ENCODE measurements at places on chromosomes 5 and 9.
A peak's percentile ranks its signal among the peaks of the same experiment; 100 is the strongest.

GRCh38 chr9:136799854-136800657, 3.9 kb downstream of the CCDC183 start:
- DNase-seq: peak; percentile 44

GRCh38 chr9:88536951-88537760, 2.2 kb downstream of the NXNL2 start:
- peak; percentile 21 for DNase-seq

GRCh38 chr9:128146591-128147120, 2.6 kb upstream of the LCN2 start:
- DNase-seq: no peak

DNA sequence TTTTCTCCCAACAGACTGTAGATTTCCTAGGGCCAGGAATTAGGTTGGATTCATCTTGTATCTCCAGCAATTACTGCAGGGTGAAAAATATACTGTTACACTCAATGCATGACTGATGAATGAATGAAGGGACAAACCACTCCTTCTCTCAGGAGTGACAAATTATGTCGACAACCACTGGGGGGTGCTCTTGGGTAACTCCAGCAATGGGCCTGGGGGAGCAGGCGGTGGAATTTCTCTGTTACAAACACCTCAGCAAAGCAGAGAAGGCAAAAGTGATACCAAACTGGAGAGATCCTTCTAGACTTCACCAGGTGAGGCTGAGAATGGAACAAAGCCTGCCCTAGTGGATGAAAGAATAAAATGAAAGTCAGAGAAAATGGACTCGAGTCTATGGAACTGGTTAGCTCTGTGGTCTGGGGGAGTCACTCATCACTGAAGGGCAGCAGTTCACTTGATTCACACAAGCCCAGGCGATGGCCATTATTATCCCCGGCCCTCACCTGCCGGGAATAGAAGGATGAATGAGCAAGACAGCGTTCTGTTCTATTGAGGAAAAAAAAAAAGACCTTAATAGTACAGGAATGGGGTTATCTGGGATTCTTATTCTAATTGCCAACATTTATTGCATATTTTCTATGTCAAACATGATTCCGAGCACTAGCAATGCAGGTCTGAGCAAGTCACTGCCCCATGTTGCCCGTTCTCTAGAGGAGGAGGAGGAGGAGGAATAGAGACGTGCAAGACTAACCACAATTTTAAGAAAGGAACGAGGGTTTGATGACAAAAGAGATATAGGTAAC, 341.1 kb downstream of the ASTN2 start:
- DNase-seq: no peak

GRCh38 chr5:78895616-78896015, 89.5 kb downstream of the ARSB start:
- no peak for DNase-seq

DNA sequence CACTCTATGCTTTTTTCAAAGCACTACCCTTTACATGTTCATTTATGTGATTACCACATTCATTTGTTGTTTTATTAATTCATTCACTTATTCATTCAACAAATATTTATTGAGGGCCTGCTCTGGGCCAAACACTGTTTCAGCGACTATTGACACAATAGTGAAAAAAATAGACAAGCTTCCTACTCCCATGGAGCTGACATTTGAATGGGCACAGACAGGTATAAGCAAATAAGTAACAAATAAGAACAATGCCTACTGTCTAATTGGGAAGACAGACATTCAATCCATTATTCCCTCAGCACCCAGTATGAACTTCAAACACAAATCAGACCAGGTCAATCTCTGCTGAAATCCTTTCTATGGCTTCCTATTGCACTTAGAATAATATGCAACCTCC, 156.9 kb upstream of the NR3C1 start:
- no peak for DNase-seq

DNA sequence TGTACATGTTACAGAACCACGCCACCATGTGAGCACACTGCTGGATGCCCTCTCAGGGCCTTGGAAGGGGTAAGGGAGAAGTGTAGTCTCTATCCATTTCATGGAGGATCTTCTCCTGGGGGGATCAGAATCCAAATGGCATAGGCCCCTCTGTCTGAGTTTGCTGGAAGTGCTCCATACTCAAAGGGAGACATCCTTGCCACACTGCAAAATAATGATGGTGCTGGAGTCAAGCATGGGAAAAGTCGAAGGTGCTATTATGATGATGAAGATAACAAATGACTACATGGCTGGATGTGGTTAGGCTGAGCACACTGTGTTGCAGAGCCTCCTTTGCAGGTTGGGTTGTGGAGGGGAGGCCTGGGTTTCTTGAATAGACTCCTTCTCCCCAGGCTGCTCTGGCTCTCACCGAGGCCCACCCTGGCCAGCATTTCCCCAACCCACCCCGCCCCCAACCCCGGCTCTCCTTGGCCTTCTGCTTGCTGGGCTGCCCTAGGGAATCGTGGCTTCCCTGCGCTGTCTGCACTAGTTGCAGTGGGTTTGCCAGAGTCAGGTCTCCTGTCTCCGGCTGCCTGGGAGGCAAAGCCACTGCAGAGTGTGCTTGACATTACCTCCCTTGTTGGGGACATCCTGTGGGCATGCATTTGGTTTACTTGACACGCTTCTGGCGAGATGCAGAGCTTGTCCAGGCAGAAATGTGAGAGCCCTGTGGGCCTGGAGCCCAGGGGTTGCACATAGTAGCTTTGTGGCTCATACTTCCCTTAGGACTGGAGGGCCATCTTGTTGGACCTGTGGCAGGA, 3.0 kb downstream of the MVB12B start:
- DNase-seq: no peak

- peak; percentile 68 for DNase-seq
Measured at GRCh38 chr9:32486839-32487562, 39.0 kb downstream of the RIGI start.

DNA sequence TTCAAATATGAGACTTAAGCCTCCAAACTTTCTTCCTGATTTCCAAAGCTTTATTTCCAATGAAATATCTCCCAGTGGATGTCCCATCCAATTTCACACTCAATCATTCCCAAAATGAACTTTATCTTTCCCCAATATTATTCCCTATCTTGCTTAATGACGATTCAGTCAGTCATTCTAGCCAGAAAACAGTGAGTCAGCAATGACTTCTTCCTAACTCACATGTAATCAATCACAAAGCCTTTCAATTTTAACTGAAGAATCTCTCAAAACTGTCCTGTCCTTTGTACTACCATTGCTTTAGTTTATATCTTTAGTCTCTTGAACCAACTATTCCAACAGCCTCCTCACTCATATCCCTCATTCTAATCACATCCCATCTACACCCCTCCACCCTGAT, 34.9 kb downstream of the NSA2 start:
- DNase-seq: peak; percentile 16

DNA sequence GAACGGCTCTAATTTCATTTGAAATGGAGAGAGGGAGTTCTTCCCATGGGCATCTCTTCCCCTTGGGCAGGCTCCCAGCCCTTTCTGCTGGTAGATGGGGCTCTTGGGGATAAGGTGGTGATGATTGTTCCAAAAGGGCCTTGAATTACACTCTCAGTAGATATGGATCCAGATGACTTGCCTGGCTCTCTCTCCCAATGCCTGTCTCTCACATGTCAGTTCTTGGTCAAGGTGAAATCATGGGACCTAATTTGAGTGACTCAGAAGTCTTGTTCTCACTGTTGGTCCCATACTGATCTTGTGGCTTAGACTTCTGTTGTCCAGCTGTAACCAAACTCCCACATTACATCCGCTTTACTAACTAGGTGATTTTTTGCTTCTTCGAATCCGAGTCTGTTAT, 317.0 kb upstream of the RFX3 start:
- DNase-seq: no peak

GRCh38 chr5:88702332-88702731, 180.7 kb downstream of the MEF2C start:
- no peak for DNase-seq

DNA sequence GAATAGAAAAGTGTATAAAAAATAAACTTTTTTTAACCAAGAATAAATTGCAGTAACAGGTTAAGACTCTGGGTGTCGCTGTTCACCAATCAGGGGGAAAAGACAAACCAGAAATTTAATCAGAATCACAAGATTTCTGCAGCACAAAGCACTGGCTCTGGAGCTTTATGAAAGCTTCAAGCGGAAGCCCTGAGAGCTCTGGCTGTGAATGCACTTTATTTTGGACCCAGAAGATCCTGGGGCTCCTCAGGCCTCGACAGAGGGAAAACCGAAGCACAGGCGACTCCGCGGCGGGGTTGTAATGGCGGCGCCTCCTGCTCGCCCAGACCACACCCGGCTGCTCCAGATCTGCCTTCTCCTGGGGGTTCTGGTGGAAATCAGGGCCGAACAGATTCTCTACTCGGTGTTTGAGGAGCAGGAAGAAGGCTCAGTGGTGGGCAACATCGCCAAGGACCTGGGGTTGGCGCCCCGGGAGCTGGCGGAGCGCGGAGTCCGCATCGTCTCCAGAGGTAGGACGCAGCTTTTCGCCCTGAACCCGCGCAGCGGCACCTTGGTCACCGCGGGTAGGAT, at the start of gene PCDHGA4:
PCDHGA4 (plus strand) TSS at position 122 of the 570 bp plus-strand sequence; CDS start at position 209, 87 bp downstream.
- no peak for DNase-seq

DNA sequence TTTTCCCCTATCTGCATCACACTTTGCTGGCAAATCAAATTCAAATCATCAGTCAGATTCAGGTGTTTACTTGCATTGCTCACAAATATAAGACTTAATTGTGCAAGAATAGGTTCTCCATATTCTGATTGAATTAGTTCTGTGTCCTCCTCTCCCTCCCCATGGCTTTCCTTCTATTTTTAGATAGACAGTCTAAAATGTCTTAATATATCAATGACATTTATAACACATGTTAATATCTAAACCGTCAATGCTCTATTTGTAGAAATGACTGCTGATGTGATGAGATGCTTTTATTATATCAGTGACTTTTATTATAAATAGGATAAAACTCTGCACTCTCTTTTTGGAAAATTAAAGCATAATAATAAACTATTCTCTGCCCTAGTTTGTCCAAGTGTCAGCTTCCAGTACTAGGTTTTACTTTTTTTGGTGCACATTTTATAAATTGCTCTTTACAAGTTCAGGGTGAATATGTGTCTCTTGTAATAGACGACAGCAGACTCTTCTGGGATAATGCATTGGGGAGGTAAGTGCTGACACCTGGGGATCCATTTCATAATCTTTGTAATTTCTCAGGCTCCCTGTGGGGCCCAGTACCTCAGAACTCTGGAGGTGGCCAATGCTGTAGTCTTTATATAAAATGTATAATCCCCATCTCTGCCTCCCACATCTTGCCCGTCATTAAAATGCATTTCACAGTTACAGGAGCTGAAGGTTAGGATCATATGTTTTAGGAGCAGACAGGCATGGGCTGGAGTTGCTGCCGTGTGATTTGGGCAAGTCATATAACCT, 321.5 kb downstream of the BRINP1 start:
- DNase-seq: no peak

DNA sequence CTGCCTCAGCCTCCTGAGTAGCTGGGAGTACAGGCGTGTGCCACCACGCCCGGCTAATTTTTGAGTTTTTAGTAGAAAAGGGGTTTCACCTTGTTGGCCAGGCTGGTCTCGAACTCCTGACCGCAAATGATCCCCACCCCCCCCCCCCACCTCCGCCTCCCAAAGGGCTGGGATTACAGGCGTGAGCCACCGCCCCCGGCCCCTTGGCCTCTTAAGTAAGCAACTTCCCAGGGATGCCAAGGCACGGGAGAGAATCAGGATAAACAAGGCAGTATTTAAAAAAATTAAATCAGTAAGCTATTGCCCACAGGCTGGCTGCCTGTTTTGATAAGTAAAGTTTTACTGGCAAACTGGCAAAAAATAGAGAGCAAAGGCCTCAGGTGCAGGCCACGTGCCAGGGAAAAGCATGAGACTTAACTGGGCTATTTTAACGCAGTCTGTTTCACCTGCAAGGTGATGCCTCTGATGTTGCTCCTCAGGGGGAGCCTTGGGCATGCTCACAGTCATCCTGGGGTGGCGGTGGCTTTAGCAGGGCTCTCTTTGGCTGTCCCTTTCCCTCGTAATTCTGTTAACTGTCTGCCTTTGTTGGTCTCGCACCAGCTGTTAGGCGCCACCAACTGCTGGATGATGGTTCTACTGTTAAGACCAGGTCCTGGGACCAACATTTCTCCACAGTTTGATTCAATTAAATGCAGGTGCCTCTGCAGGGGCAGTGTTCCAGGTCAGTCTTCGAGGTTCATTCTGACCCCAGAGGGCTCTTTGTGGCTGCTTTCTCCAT, 19.4 kb upstream of the RNF130 start:
- DNase-seq: peak; percentile 33

- no peak for DNase-seq
Measured at GRCh38 chr9:12862611-12863410, 88.0 kb downstream of the LURAP1L start.

- DNase-seq: peak; percentile 45
Measured at GRCh38 chr9:77440057-77440456, 208.1 kb downstream of the GNA14 start.

DNA sequence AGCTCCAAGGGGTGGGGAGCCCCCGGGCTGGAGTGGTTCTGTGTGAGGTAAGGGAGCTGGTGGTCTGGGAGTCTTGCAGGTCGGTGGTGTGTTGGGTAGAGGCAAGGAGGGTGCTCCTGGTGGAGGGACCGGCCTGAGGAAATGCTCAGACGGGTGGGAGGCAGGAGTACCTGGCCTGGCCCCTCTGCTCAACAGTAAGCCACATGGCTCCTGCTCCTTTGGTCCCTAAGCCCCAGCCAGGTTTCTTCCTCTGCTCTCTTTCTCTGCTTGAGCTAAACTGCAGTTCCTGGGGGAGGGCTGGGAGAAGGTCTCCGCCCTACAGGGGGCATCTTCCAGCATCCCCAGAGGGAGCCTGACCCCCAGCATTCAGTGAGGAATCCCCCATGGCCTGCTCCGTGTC, 17.2 kb downstream of the TSPAN17 start:
- DNase-seq: no peak

DNA sequence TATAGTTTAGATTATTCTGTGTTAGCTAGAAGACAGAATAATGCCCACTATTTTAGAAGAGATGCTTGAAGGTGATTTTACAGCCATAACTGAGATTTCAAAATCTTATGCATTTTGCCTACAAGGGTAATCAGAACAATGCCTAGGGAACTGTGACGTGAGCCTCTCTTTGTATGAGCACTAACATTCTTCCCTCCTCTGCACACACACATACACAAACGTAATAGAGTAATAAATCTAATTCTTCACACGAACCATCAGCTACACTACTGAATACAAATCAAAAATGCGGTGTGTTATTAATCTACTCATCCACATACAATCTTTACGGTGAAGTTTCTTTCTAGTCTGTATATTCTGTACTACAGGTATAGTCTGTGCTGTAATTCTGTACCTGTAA, 227.8 kb downstream of the PLK2 start:
- DNase-seq: no peak

DNA sequence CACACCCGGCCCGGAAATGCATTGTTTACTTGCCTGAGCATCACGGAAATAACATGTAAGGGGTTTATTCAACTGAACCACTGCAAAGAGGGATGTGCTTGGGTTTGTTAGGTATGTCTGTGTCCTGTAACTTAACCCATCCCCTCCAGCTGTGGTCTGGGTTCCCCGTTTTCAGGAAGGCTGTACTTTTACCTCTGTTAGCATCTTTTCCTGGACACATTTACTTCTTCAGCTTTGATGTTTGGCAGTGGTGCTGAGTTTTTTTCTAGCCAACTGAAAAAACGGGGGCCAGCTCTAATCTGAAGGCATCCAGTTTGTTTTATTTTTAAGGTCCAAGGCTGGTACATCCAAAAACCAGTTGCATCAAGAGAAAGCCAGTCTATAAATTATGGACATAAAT, 561.8 kb downstream of the BNC2 start:
- no peak for DNase-seq

Data from fibroblast of lung (primary cell).